Stimulated activated CD8-positive, alpha-beta memory T cell treated with anti-CD3 and anti-CD28 coated beads, Interleukin-4, amount 100 ng/mL, for 1 hour (primary cell): ENCODE measurements at places on chromosomes 1 and 21.

GRCh38 chr1:52368383-52369172 lies 2.6 kb upstream of the CC2D1B start:
- DNase-seq = peak; percentile 24

GRCh38 chr1:93615582-93616150 lies 66.0 kb downstream of the BCAR3 start:
- DNase-seq = no peak

GRCh38 chr1:217881131-217881543 lies 250.0 kb downstream of the SPATA17 start:
- DNase-seq = no peak

GRCh38 chr1:82225421-82226185 lies 424.9 kb downstream of the ADGRL2 start:
- DNase-seq = no peak

GRCh38 chr1:117025568-117025967 lies 24.0 kb downstream of the CD101 start:
- DNase-seq = no peak

GRCh38 chr1:10253755-10254154 lies 43.4 kb downstream of the KIF1B start:
- DNase-seq = no peak

GRCh38 chr1:246838118-246838456 lies 93.7 kb downstream of the AHCTF1 start:
- no peak for DNase-seq

GRCh38 chr1:187871177-187871845 lies 1042.6 kb downstream of the PLA2G4A start:
- no peak for DNase-seq

DNA sequence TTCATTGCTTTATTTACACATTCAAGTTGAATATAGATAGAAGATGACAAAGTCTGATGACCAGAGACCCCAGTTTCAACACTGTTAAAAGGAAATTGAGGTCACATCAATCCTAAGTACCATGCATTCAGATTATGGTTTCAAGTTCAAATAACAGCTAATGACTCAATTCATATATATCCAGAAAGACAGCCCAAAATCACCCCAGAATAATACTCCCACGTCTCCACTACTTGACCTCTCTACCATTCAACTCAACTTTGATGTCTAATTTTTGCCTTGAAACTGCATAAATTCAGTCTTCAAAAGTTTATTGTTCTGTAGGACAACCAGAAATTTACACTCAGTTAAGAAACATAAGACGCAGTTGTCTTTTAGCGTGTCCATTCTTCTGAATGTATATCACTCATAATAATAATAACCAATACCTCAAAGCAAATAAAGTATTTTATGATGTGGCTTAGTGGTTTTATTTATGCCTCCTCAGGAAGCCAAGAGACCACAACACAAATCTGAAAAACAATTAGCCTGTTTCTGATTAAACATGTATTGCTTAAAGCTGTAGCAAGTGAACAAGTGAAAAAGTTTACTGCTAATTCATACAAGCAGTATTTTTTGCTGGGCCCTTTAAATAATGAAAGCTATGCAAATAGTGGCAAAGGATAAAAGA lies 569.0 kb downstream of the LTN1 start:
- no peak for DNase-seq

DNA sequence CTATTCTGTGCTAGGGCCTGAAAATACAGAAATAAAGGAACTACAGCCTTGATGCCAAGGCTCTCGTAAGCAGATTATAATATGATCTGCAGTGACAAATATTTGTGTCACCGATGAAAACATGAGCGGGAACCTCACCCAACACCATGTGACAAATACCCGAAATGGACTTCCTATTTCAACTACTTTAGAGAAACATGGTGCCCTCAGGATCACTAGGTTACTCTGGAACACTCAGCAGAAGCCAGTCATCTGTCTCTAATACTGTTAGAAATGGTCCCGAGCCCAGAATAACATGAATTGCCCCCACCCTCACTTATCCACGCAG lies 463 bp upstream of the VAMP3 start:
- DNase-seq = no peak

DNA sequence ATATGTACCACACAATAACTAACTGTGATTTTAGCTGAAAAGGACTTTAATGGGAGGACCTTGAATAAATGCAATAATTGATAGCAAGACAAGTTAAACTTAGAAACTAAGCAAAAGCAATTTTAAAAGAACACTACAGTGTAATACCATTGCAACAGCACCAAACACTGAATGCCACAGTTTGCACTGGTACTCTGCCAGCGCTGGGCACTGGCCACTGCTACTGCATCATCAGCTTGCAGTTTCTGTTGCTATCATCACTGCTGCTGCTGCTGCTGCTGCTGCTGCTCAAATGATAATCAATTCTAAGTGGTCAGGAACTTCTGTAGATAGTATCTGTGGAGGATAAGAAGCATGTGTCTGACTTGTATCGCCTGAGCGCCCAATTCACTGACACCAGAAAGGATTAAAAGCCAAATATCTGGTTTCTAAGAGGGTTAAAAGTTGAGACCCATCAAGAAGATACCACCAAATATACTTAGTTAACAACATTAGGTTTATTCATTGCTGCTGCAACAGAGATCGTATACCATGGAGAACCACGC lies 306.9 kb downstream of the LRRC40 start:
- DNase-seq = no peak

DNA sequence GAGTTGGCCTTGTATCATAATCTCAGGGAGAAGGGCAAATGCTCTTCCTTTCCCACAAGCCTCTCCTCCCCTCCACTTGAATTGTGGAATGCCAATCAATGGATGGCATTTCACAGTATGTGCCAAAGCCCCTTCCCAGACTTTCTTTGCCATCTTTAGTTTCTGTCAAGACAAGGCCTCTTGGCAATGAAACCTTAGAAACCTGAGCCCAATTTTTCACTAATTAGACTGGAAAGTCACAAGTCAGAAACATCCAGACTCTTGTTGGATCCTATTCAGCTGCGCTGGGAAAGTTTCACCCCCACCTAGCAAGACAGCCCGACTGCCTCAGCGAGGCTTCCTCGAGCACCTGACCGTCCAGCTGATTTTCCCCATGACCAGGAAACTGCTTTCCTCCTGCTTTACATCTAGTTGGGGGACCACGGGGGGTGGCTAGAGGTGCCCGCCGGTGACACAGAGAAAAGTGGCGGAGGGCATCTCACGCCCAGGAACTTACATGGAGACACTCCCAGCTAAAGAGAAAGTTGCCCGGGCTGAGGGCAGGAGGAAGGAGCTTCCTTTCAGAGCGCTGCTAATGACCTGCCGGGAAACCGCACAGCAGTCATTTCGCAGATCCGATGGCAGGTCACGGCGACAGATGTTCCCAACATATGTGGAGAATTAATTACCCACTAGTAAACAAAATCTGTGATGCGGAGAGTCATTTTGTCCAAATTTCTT lies 302.6 kb upstream of the RRP15 start:
- DNase-seq = no peak

- DNase-seq = no peak
Measured at GRCh38 chr1:94239796-94240195, 2.4 kb upstream of the ARHGAP29 start.
